ENCODE measurements at places on chromosomes 3 and 15.

DNA sequence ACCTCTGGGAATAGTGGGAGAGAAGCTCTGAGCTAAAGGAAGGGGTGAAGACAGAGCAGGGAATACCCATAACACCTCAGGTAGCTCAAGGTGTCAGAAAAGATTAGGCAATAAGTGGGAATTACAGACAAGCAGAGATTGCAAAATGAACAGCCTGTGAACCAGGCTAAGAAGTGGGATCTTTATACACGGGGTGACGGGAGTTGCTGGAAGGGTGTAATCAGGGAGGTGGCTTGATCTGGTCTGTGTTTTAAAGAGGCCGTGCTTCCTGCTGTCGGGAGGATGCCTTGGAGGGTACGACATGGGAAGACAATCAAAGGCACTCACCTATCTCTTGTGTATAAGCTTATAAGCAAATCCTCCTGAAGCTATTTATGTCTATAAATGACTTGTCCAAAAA is 216.3 kb downstream of the CLSTN2 start:
- no peak for DNase-seq

- DNase-seq: peak; percentile 67
These were observed 2.2 kb upstream of the BNIP2 start for GRCh38 chr15:59691194-59691805.

- no peak for DNase-seq
These were observed 3.6 kb downstream of the RBMS3 start for GRCh38 chr3:29284497-29284896.

DNA sequence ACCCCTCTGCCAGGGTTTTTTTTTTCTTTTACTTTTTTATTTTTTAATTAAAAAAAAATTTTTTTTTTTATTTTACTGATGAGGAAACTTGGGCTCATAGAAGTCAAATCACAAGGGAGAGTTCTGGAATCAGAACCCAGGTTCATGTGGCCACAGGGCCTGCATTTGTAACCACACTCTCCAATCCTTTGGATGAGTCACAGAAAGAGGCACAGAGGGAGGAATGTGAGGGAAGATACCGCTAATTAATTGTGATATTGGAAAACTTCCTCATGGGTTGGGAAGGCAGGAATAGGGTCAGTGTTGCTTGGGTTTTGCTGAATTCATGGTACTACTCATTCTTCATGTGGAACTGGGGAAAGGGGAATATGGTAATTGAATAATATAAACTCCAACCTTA is 132.9 kb upstream of the SLC6A11 start:
- DNase-seq: no peak

Measured in NB4 (cell line).